ENCODE measurements at places on chromosomes 3 and 15. TPM values are rescaled to one million over a fixed set of nuclear protein-coding genes. Genes with fewer than 3 reads are reported as not detected.

MFN1 gene
- total RNA-seq = 64.6 TPM

BRPF1 gene
- 17.4 TPM for total RNA-seq

DAZL gene
- not detected for total RNA-seq

TM6SF1 gene
- 1.7 TPM for total RNA-seq

TMCO5A gene
- total RNA-seq = not detected

CPNE4 gene
- total RNA-seq = 0.28 TPM

PLSCR2 gene
- 0.28 TPM for total RNA-seq

OSTN gene
- not detected for total RNA-seq

GOLGA6D gene
- under 0.01 TPM for total RNA-seq

BMF gene
- 1.00 TPM for total RNA-seq

CCDC33 gene
- 0.50 TPM for total RNA-seq

ARL14 gene
- under 0.01 TPM for total RNA-seq

CPLX3 gene
- not detected for total RNA-seq

PRR20G gene
- not detected for total RNA-seq
